ENCODE measurements at places on chromosomes 2 and 18.

GRCh38 chr2:223994562-223995162 lies 37.4 kb downstream of the MRPL44 start:
- no peak for DNase-seq

DNA sequence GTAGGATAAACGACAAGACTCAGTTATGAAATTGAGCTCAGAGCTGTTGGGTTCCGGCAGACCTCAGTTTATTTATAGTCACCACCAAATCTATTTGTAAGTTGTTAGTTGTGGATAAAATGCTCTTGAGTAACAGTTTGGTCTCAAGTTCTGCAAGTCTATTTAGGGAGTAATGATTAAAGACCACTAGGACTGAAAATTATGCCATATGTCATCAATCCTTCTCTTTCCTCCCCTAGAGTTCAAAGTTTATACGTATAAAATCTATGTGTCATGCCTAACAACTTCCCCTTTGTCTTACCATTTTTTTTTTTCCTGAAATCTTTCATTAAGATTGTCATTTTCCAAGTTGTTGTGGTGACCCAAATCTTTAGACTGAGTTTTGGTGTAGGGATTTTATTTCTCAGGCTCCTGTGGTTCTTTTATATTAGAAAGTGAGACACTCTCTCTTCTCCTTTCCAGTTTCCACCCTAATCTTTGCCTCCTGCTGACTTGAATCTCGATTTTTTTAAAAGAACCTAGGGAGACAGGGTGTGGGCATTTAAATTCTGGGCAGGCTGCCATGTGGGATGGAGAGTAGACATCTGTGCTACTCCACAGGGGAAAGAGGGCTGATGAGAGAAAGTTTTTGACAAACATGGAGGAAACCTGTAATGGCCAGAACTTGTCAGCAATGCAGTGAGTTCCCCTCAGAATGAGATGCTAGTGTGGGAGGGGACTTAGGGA lies 51.0 kb downstream of the LAMA3 start:
- peak; percentile 14 for DNase-seq

DNA sequence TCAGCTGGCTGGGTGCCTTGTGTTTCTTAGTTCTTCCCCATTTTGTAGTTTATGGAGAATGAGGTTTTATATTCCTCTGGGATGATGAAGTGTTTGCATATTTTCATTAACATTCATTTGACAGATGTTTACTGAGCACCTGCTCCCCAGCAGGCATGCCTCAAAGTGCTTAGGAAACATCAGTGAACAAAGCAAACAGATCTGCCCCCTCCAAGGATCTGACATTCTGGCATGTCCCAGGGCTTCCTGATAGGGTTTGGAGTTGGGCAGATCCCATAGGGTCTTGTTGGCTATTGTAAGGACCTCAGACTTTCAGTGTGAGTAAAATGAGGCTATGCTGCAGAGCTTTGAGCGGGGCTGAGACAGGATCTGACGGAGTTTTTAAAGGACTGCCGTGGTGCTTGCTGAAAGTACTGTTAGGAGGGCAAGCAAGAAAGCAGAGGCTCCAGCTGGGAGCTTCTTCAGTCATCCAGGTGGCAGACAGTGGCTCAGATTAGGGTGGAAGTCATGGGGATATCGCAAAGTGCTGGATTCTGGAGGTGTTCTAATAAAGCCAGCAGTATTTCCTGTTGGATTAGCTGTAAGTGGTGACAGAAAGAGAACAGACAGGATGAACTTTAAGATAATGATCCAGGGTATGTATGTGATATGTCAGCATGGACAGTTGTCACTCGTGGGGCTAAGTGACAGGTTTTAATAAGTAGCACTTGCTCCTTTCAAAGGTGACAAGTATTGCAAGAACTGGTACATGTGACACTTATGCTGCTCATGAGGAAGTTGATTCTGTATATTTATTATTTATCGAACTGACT lies 11.3 kb upstream of the IAH1 start:
- DNase-seq, result no peak

DNA sequence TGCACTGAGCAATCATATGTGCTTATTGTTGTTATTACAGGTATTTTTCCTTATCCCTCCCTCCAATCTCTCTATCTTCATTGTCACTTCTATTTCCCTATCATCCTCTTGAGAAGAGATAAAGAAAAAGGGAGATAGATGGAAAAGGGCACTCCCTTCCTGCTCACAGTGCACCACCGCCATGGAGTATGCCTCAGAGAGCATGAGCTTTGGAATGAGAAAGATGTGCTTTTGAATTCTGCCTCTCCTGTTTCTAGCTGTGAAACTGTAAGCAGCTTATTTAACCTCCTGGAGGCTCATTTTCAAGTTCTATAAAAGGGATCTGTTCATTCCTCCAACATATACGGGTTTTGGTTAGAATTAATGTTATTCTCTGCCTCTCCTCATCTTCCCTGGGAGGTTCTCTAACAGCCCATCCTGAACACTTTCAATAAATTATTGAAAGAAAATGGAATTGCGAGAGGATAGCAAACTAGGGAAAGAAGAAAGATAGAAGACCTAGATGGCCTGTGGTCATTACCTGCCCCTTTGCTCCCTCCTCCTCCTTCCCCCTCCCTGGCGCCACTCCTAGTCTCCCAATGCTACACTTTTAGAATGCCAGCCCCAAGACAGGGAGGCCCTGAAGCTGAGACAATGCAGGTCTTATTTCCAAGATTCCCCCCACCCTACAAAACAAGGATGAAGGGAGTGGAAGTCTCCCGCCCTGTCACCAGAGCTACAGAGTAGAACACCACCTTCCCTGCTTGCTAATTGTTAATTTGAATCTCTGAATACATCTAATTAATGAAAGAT lies 37.8 kb downstream of the FIGN start:
- DNase-seq, result no peak

- no peak for DNase-seq
These were observed 202.2 kb upstream of the FBXO11 start for GRCh38 chr2:48108455-48108854.

GRCh38 chr18:68414407-68414806 lies 300.5 kb downstream of the TMX3 start:
- no peak for DNase-seq

DNA sequence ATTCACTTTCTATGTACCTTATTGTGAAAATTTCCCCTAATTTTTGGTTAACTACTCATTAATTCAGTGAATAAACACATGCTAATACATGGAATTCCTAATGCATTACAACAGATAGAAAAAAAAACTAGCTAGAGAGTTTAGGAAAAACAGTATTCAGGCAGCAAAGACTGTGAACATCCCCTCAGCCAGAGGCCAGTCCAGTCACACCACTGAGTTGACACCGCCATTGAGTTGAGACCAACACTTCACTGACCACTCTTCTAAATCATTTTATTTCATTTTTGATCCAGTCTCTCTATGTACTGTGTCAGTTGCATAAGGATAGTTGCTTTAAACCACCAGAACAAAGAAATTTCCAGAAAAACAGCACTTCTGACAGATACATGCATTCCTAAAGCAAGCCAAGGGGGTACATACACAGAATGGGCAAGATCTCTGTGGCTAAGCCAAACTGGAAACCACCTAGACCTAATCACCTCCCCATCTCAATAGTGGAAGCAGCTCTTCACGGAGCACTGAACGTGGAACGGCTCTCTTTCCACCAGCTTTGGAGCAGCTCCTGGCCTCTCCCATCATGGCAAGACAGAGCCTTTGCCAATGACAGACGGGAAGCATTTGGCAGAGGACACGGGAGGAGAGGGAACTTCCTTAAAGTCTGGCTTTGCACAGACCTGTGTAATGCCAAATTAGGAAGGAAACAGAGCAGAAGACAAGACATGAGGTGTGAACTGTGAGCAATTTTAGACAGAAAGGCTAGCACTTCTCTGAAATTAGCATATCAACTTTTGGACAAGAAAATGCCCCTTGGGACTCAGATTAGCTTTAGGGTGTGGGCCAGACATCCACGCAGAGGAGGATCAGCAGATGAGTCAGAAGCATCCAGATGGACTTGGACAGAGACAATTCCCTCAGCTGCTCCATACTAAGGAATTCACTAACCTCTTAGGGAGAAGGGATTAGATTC lies 36.4 kb downstream of the CACNB4 start:
- peak; percentile 41 for DNase-seq

GRCh38 chr18:48151421-48152065 lies 221.1 kb upstream of the SMAD2 start:
- DNase-seq, result no peak

- no peak for DNase-seq
These were observed 79.1 kb downstream of the DPP4 start for GRCh38 chr2:161994761-161995520.

- no peak for DNase-seq
These were observed 93.8 kb downstream of the ICOS start for GRCh38 chr2:204030322-204030721.

DNA sequence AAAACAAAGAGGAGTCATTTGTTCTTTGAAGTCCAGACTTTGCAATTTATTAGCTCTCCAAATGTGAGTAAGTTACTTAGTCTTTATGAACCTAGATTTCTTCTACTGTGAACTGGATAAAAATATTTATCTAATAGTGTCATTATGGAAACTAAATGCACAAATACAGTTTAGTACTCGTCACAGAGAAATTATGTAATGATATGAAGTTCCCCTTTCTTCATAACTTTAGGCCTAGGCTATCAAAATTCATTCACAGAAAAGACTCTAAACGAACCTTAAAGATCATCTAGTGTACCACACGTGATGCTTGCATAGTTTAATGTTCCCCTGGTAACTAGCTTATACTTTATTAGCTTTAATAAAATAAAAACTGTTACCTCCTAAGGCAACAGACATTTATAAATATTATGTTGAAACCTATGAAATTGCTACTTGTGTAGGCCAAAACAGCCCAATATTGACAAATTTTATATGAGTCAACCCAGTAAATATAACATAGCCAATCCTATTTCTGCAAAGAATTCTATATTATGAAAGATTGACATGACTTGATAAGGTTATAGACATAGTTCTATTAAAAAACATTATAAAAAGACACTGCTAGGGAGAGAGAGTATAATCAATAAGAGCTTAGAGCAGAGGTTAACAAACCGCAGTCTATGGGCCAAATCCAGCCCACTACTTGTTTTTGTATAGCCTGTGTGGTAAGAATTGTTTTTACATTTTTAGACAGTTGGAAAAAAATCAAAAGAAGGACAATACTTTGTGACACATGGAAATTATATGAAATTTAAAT lies 44.9 kb upstream of the ITPRID2 start:
- no peak for DNase-seq

GRCh38 chr2:40039549-40039948 lies 260.5 kb upstream of the THUMPD2 start:
- no peak for DNase-seq

GRCh38 chr18:58758046-58758445 lies 86.8 kb downstream of the MALT1 start:
- no peak for DNase-seq

Measured in RWPE1 (cell line).